ENCODE measurements at places on chromosomes 1 and 21.
A peak's percentile ranks its signal among the peaks of the same experiment; 100 is the strongest.

DNA sequence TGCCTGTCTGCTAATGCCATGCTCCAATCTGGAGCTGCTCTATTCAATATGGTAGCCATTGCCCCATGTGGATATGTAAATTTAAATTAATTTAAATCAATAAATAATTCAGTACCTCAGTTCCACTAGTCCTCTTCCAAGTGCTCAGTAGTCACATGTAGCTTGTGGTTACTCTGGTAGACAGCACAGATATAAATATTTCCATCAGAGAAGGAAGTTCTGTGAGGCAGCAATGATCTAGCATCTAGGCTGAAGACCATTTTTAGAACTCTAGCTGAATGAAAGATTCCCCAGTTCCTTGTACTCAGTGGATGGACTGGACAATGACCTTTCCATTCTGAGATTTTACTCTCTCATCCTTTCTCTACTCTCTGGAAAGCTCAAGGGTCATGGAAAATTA lies 25.8 kb upstream of the CAPZB start:
- no peak for DNase-seq

DNA sequence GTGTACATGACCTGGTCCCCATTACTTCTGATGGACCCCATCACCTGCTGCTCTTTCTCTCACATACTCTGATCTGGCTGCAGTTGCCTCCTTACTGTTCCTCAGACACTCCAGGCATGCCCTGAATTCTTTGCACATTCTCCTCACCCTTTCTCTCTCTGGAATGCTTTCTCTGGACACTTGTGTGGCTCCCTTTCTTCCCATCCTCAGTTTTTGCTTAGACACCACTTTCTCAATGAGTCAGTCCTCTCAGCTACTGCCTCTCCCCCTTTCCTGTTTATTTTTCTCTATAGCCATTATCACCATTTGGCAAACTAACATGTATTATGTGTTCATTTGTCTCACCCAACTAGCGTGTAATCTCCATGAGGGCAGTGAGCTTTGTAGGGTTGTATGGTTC lies 28.1 kb downstream of the PLXNA2 start:
- peak; percentile 47 for DNase-seq

DNA sequence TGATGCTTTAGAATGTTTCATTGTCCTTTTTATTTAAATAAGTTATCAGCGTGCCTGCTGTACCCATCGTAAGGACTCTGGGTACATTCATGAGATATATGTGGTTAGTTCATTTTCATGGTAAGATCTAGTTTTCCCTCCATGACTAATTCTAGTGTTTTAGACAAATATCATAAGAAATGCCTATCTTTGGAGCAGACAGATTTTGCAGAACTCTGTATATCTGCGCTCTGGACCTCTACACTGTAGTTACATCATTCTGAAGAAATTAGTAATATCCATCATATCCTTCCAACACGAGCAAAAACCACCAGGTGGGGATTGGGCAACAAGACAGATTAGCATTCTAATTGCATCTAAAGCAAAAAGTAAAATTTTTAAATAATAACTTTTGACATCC lies 499.2 kb downstream of the SETD4 start:
- no peak for DNase-seq

DNA sequence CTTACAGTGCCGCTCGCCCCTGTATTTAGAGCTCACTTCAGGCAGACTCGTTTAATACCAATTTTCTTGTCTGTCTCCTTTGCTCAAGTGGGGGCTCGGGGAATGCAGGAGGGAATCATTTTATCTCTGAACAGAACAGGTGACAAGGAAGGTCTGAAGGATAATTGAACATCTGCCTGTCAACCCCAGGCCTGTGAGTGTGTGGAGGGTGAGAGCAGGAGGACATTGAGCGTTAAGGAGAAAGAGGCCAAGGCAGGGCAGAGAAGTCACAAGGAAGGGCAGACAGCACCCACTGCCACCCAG lies 9.7 kb upstream of the PEF1 start:
- no peak for DNase-seq

DNA sequence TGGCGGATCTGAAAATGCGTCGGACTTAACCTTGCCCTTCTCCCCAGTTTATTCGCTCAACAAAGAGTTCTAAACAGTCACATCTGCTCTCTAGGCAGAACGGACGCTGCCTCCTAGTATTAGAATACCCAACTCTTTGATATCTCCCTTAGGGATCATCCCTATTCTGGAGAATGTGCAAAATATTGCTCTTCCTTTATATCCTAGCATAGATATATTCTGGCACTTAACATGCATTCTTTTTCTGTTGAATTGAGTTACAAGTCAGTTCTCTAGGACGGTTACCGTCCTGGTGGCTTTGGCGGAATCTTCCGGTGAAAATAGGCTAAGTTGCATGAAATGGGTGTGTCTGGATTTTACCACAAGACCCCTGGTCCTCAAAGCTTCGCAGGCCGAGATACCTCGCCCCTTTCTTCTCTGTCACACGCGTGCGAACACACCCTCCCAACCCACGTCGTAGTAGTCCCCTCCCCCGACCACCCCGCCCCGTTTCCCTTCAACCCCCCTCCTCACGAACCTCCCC lies 501 bp upstream of the DNAJC6 start:
- DNase-seq: no peak

GRCh38 chr1:227459326-227459841 lies 104.0 kb upstream of the ZNF678 start:
- no peak for DNase-seq
